ENCODE measurements at places on chromosomes 1 and 21.

DNA sequence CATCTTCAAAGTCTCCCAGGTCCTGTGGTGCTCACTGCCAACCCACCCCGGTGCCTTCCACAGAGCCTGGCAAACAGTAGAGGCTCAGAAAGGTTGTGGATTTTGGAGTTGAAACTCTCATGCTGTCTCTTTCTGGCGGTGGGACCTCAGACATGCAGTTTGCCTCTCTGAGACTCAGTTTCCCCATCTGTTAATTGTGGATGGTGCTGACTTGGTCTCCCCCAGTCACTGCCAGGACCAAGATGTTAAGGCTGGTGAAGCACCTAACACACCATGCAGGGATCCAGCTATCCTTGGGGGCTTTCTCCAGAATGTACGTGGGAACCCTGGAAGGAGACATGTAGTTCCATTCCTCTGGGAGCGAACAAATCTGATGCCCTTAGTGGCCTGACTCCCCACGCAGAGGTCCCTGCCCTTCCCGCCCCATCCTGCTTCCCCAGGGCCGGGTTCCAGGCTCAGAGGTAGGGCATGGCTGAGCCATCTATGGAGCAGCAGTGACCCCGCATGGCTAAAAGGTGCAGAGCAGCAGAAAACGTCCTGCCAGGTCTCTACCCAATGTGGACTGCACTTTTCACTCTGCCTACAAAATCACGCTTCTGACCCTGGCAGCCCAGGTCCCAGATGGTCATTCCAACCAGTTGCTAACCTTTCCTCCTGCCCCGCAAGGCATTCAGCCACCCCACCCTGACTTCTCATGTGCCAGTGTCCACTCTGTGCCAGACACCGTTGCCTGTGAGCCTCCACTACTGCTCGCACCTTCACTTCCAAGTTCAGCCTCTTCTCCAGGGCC is 9.2 kb upstream of the TTC22 start:
- peak; percentile 33 for DNase-seq

GRCh38 chr1:221227872-221228337 is 348.7 kb downstream of the HLX start:
- DNase-seq, result no peak

DNA sequence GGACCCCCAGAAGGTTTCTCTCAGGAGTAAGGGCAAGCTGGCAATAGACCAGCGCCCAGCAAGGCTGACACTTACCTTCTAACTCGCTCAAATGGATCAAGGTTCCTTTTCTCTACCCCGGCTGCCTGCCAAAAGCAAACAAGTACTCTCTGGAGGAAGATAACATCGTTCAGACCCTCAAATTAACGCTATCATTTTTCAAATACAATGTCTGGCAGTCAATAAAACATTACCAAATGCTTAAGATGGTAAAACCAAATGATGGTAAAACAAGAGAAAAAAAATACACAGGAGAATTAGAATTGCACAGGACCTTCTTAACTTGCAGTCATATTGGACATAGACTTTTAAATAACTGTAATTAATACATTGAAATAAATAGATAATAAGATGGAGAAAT is 148.1 kb downstream of the SPATA46 start:
- no peak for DNase-seq

- DNase-seq, result no peak
These were observed 242.4 kb downstream of the PLPP3 start for GRCh38 chr1:56336982-56337381.

GRCh38 chr1:188888386-188888785 is 1589.3 kb downstream of the BRINP3 start:
- no peak for DNase-seq

- no peak for DNase-seq
These were observed 1.6 kb downstream of the DONSON start for GRCh38 chr21:33586927-33587326.

GRCh38 chr1:231828182-231828920 is 201.8 kb downstream of the DISC1 start:
- no peak for DNase-seq

DNA sequence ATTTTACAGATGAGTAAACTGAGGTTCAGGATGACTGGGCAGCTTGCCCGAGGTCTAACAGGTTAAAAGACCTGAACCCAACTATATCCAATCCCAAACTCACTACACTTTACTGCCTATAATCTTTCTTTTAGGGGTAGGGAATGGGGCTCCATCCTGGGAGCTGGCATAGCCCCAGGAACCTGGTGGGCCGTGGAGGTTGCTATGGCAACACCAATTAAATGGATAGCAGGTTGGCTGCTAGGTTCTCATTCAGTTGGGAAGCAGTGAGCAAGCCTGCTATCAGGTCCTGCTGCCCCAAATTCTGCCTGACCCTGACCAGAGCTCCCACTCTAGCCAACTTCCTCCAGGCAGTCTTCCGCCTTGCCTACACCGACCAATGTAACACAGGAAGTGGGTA is 40.9 kb downstream of the LRP8 start:
- DNase-seq, result no peak

GRCh38 chr1:160436966-160437365 is 36.6 kb downstream of the VANGL2 start:
- no peak for DNase-seq

DNA sequence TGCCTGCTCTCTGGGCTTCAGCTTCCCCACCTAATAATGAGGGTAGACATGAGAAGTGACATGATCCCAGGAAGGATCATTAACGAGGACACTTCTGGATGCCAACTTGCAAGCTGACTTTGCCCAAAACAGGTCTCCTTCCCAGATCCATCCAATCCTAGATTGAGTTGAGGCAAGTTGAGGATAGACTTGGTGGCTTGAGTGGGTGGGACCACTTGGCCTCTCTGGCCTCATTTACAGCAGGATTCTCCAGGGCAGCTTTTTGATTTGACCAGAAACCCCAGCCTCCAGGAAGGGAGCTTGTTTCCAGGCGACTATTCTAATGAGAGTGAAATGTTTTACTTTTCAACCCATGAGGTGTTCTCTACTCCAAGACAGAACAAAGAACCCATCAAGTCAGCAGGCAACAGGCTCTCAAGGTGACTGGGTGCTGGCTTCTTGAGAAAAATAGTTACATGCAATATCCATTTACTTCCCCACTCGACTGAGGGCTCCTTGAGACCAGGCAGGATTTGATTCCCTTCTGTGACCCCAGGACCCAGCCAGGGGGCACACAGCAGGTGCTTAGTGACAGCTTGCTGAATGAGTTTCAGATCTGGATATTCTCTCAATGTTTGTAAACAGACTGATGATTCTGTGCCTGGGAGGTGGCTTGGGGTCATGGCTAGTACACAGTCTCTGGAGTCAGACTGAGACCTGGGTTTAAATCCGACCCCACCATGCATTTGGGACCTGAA is 128.2 kb downstream of the DMRTB1 start:
- no peak for DNase-seq

- DNase-seq, result no peak
These were observed 2.6 kb upstream of the IRF2BP2 start for GRCh38 chr1:234612352-234613127.

DNA sequence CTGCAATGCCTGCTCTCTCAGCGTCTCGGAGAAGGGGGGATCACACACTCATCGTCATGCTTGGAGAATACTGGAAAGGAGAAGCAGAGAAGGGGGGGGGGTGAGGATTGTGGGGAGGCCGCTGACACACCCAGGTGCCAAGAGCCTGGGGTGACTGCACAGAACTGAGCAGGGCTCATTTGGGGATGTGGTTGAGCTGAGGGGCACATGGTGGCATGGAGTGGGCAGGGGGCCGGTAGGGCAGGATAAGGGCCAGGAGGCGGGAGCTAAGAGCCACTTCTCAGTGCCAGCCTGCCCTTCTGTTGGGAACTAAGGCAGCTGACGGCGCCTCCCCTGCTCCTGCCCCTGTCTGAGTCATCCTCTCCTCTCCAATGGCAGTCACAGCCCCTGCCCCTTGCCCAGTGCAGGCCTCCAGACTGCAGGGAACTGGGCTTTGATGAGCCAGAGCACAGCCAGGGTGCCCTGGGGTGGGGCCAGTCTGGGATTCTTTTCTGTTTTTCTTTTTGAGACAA is 27.2 kb downstream of the MRPL37 start:
- no peak for DNase-seq

- DNase-seq, result no peak
These were observed 28.5 kb downstream of the SLC16A1 start for GRCh38 chr1:112927462-112927990.

GRCh38 chr1:205382561-205382960 is 25.8 kb upstream of the KLHDC8A start:
- no peak for DNase-seq

DNA sequence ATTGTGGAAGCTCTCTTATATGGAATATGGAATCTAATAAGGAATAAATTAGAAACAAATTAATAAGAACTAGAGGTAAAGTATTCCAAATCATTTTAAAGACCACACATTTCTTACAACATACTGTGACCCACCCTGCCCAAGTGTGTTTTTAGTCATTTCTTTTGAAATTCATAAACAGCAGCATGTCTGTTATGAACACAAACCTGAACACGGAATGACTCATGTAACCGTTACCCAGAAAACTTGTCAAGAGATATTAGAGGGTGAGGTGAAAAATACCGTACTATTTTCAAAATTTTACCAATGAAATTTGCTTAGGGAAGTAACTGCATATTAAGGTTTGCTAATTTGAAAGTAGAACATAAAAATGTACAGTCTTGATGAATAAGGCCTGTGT is 48.4 kb downstream of the SNX7 start:
- DNase-seq, result no peak

GRCh38 chr1:207958376-207959139 is 47.6 kb upstream of the CD34 start:
- DNase-seq, result no peak

- no peak for DNase-seq
These were observed 84.4 kb upstream of the PRMT6 start for GRCh38 chr1:106972074-106972473.

DNA sequence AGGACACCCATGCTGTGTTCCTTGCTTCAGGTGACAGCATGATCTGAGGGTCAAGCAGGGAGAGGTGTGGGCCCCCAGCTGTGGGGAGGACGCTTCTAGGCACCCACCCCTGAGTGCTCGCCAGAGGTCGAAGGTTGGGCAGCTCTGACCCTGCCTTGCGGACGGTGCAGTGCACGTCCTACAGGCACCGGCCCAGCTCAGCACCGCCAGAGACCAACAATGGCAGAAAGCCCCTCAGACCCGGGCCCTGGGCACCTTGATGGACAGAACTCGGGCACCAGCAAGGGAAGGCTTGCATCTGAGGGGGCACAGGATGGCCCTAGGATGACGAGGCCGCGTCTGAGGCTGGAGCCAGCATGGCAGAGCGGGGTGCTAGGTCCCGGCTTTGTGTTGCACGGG is 24.7 kb downstream of the NADK start:
- DNase-seq, result no peak
